Dorsolateral prefrontal cortex (tissue), 122 donors: ENCODE measurements at places on chromosomes 11 and 22. TPM values are rescaled to one million over a fixed set of nuclear protein-coding genes. Genes with fewer than 3 reads are reported as not detected.

C22orf42 gene
- 0.50 TPM for total RNA-seq

ZC3H12C gene
- total RNA-seq: 16.0 TPM

TCN1 gene
- not detected for total RNA-seq

BTBD10 gene
- 86.0 TPM for total RNA-seq

PTPMT1 gene
- 36.7 TPM for total RNA-seq

AIFM3 gene
- total RNA-seq: 91.2 TPM

SVIP gene
- 56.4 TPM for total RNA-seq

OR4C3 gene
- total RNA-seq: not detected

NRXN2 gene
- total RNA-seq: 302 TPM

C11orf42 gene
- not detected for total RNA-seq

TEX12 gene
- not detected for total RNA-seq

RBMXL2 gene
- not detected for total RNA-seq
